ENCODE measurements at places on chromosomes 3 and 15.

DNA sequence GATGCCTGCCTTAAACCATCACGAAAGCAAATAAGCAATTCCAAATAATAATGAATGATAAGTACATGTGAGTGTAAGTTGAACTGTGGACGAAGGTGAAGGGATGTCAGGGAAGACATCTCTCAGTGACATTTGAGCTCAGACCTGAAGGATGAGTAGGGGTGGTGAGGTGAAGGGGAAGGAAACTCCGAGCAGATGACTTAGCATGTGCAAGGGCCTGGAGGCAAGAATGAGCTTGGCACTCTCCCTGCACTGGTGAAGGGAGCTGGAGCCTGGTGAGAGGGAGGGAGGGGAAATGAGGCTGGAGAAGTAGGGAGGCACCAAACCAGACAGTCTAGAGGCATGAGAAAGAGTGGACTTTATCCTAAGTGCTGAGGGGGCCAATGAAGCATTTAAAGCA lies 84.3 kb downstream of the MTHFS start:
- no peak for DNase-seq

DNA sequence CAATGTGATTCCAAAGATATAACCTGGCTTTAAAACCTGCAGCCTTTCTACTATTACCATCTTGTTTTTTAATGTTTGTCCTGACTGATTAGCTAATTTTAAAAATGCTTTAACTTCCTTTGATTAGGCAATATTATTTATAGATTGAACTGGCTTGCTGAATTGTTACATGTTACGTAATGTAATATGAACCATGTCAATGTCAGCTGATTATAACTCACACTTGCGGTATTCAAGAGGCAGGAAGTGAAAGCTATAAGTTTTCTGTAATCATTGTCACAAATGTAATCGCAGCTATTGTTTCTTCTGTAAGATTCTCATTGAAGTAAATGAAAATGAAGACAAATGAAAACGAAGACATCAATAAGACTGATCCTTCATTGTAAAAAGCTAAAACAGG lies 146.8 kb downstream of the ROBO2 start:
- no peak for DNase-seq

- no peak for DNase-seq
Measured at GRCh38 chr3:139239550-139239949, 104.3 kb upstream of the MRPS22 start.

DNA sequence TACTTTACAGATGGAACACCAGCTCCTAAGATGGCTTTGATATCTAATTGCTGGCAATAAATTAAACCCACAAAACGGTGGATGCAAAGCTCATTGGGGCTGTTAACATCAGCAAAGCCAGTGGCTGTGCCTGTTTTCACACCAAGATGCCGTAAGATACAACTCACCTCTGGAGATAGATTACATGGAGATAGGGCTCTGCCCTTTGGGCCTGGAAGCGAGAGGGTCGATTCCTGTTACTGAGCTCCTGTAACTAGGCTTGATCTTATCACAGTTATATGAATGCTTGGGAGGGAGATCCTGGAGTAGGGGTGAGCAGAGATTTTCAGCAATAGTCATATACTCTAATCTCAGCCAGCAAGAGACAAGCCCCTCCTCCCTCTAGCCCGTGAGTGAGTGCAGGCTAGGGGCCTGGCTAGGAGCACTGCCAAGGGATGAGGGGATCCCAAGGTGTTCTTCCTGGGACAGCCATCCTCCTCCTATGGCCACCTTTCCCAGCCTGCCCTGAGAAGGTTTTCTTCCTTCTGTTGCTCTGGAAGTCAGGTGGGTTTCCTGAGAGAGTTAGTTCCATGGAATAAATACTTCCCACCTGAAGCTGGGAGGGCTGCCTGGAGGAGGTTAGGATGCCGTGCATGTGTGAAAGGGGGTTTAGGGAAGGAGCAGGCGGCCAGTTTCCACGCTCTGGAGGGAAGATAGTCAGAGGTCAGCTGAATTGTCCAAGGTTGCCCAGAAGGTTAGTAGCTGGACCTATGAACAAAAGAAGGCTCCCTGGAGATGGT lies 18.1 kb upstream of the DOCK3 start:
- no peak for DNase-seq

DNA sequence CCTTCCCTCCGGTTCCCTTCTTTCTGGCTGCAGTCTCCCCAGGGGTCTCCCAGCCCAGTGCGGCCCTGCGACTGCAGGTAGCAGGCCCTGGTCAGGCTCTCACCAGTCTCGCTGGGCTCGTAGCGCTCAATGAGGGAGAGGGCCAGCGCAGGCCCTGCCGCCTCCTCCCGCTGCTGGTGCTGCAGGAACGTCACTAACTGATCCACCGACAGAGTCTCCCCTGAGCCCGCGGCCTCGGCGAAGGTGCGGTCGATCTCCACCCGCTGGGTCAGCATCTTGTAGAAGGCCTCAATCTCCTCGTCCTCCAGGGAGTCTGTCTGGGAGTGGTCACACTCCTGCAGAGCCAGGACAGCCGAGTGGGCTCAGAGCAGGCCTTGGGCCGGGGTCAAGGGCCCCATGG lies 18.3 kb downstream of the PLCD1 start:
- peak; percentile 59 for DNase-seq

GRCh38 chr15:66894363-66894762 lies 171.0 kb upstream of the SMAD3 start:
- no peak for DNase-seq

- DNase-seq = no peak
Measured at GRCh38 chr15:101210058-101210457, 41.8 kb downstream of the CHSY1 start.

DNA sequence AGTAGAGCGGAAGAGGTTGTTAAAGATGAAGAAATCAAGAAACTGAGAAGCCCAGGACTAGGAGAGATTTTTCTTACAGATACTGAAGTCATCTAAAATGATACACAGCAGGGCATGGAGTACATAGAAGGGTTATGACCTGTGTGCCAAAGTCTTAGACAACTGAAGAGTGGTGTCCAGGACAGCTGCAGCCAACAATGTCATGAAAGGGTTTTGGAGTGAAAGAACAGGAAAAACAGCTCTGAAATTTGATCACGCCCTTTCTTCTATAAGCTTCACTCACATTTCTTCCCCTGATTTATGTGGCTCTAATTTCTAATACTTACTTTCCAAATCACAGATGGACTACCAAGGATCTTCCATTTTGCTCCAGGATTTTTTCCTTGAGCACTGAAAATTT lies 3.0 kb downstream of the CFAP20DC start:
- DNase-seq = no peak

- peak; percentile 3 for DNase-seq
Measured at GRCh38 chr3:129855832-129856419, 37.6 kb downstream of the TMCC1 start.

GRCh38 chr15:25946241-25946805 lies 83.2 kb upstream of the ATP10A start:
- no peak for DNase-seq

DNA sequence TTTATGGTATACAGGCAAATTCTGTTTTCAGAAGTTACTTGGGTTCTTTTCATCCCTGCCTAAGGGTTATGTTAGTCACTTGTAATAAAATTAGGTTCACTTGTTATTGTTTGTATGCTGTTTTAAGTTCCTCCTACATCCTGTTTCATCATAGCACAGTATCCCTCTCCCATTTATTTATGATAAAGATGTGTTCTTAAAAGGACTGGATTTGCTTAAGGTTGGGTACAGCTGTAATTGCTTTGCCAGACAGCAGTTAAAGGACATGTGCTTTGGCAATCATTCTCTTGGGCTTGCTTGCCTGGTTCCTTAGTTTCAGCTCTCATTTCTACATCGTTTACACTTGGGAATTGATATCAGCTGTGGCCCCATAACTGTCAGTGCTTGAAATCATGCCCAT lies 11.7 kb downstream of the ATP2C1 start:
- no peak for DNase-seq

DNA sequence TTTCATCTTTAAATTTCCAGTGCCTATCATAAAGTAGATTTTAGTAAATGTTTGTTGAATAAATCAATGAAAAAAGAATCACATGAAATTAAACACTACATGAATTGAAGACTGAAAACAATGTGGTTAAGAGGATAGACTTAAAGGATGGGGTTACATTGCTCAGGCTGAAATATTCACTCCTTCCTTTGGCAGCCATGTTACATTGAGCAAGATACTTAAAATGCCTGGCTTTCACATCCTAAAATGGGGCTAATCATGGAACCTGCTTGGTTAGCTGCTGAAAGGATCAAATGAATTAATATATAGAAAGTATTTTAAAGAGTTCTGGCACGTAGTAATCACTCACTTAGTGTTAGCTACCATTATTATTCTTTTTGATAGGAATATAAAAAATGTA lies 196.9 kb upstream of the SLC2A2 start:
- no peak for DNase-seq

DNA sequence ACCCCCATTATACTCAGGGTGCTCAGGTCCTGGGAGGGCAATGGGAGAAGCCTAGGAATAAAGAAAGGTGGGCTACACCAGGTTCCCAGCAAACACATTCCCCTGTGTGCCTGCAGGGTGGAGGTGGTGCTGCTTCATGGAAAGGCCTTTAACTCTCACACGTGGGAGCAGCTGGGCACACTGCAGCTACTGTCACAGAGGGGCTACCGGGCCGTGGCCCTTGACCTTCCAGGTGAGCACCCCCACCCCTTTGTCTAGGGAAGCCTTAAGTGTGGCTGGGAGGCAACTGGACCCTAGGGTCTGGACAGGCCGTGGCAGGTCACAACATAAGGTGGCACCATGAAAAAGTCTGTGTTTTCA lies 3.3 kb downstream of the ABHD14A start:
- no peak for DNase-seq

DNA sequence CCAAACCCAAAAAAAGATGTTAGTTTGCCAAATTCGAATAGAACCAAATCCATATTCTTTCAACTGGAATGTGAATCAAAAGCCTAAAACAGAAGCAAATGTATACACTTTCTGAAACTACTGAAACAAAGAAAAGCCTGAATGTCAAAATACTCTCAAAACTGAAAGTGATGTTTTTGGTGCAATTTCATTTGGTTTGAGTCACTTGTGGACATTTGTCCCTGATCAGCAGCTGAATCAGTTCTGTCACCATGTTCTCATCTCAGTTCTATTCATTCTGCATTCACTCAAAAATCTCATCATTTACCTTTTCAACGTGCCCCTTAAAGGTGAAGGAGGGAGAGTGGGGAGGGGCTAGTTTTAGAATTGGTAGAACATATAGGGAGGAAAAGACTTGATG lies 266.8 kb downstream of the ABHD5 start:
- DNase-seq = no peak

DNA sequence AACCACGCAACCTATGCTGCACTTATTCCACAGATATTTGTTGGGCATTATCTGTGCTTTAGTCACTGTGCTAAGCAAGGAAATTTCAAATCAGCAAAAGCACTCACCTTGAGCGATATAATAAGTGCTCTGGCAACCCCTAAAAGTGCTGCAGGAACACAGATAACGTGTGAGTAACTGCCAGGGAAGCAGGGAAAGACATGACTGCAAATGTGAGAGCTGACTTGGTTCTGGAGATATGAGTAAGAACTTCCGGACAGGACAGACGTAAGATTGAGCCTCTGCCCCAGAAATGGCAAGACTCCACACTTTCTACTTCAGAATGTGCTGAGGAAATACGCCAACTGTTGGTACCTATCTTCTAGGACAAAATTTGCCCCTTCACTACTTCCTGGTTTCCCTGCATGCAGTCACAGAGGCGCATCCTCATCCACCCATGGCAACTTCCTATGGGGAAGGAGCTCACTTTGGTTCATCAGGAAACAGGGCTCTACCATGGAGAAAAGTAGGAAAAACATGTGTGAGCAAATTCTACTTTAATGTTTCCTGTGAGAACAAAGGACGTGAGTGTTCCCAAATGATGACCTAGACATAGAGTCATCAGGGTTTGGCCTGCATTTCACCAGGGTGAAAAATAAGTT lies 41.7 kb downstream of the AQP9 start:
- DNase-seq = no peak

DNA sequence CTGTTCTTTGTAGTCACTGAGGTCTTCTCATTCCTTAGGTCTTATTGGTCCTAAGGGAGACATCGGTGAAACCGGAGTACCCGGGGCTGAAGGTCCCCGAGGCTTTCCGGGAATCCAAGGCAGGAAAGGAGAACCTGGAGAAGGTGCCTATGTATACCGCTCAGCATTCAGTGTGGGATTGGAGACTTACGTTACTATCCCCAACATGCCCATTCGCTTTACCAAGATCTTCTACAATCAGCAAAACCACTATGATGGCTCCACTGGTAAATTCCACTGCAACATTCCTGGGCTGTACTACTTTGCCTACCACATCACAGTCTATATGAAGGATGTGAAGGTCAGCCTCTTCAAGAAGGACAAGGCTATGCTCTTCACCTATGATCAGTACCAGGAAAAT lies 11.6 kb downstream of the ADIPOQ start:
- no peak for DNase-seq

GRCh38 chr3:123085293-123085931 lies 18.6 kb downstream of the PDIA5 start:
- no peak for DNase-seq

DNA sequence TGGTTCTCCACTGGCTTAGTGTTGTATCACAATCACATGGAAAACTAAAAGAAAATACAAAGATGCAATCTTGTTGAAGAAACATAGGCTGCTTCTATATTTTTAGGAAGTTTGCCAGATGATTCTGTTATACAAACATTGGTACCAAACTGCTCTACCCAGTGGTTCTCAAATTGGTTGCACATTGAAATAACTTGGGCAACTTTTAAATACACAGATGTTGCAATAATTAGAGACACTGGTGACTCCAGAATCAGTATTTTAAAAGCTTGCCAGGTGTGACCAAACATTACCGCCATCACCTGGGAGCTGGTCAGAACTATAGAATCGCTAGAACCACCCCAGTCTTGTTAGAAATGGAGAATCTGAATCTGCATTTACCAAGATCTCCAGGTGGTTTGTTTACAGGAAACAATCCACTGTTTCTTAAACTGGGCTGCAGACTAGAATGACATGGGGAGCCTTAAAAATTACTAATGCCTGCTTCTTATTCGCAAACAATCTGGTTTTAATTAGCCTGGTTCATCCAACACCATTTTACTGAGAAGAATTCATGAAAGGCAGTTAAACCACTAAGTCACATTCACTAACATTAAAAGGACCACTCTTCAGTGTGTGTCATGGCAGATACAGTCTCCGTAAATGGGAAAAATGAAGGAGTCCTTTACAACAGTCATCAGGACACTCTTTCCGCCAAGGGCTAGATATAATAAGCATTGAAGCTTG lies 76.5 kb downstream of the ACAP2 start:
- no peak for DNase-seq

- DNase-seq = no peak
Measured at GRCh38 chr3:187264021-187264420, 27.5 kb downstream of the MASP1 start.

DNA sequence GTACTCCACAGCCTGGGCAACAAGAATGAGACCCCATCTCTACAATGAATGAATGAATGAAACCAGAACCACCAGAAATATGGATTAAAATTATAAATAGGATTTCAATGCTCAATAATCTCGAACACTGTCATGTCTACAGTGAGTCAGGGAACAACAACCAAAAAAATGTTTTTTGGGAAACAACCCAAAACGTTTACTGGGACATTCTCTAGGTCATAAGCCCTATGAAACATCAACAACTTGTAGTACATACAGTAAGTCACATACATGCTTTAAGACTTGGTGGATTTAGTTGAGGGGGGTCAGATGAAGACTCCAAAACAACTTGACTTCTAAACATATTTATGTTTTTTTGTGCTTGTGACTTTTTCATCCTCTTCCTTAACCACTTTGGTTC lies 511.2 kb downstream of the FOXP1 start:
- DNase-seq = no peak

GRCh38 chr15:73357999-73358665 lies 10.6 kb downstream of the HCN4 start:
- no peak for DNase-seq

GRCh38 chr15:68553314-68553993 lies 25.3 kb upstream of the CORO2B start:
- no peak for DNase-seq

GRCh38 chr15:98057453-98057852 lies 97.0 kb downstream of the ARRDC4 start:
- DNase-seq = no peak
